Heart left ventricle (tissue), 16 donors: ENCODE measurements at places on chromosomes 1 and 21. TPM values are rescaled to one million over a fixed set of nuclear protein-coding genes. Genes with fewer than 3 reads are reported as not detected.

DNA sequence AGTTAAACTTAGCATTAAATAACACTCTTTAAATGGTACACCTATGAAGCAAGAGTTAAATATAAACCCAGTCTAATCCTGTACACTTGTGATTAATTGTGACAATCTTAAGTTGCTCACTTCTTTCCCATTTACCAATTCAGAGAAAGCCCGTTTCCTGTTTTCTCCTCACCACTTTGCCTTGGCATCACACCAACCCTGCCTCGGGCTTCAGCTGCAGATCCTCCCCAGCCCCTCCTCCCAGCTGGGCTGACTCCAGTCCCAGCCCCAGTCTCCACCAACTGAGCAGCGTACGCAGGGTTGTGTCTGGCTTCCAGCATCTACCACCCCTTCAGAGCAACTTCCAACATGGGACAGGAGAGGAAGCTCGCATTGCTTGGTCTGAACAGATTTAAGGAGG, 4.1 kb downstream of the PYCR2 start:
- H3K36me3 ChIP-seq = no peaks in the 10 kb centered on the region
- no peak overlapping the region for H3K4me3 ChIP-seq
- no peaks in the 10 kb centered on the region for H3K4me1 ChIP-seq

GRCh38 chr1:89125913-89126580, at the start of gene GBP2:
GBP2 (minus strand) TSS chr1:89126114; CDS start chr1:89121966, 4,148 bp downstream.
- no peak for DNase-seq
- H3K4me1 ChIP-seq = peaks cover 19% of the 10 kb centered on the region
- H3K27me3 ChIP-seq = no peaks in the 10 kb centered on the region
- peak within 1 kb of the TSS; percentile 82 for H3K27ac ChIP-seq
- peaks cover 3% of the 10 kb centered on the region for H3K36me3 ChIP-seq
- peak within 1 kb of the TSS; percentile 67 for H3K4me3 ChIP-seq

- H3K4me1 ChIP-seq = no peaks in the 10 kb centered on the region
- no peaks in the 10 kb centered on the region for H3K27me3 ChIP-seq
- no peak overlapping the region for H3K27ac ChIP-seq
- DNase-seq = no peak
- H3K36me3 ChIP-seq = no peaks in the 10 kb centered on the region
- H3K4me3 ChIP-seq = no peak overlapping the region
Measured at GRCh38 chr1:10850026-10850425, 53.6 kb upstream of the CASZ1 start.

DNA sequence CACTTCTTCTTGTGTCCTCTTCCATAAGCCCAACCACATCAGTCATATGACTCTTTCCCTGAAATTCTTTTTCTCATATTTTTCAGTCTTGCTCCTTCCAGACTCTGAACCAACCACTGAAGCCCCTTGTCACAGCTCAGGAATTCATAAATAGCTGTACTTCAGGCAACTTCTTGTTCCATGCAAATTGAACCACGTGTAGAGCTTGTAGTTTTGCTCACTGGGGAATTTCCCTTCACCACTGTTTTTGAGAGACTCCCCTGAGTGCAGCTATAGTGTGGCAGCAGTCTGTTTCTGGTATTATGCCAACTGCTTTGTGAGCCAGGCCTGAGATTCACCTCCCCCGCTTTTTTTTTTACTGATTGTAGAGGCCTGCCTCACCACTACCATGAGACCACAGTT, 150.3 kb upstream of the SPAG17 start:
- H3K36me3 ChIP-seq = no peaks in the 10 kb centered on the region
- no peaks in the 10 kb centered on the region for H3K4me1 ChIP-seq
- DNase-seq = no peak
- H3K27ac ChIP-seq = no peak overlapping the region
- no peak overlapping the region for H3K4me3 ChIP-seq

- no peaks in the 10 kb centered on the region for H3K4me1 ChIP-seq
- no peaks in the 10 kb centered on the region for H3K27me3 ChIP-seq
- H3K36me3 ChIP-seq = no peaks in the 10 kb centered on the region
- H3K27ac ChIP-seq = no peak overlapping the region
- DNase-seq = no peak
- H3K4me3 ChIP-seq = no peak overlapping the region
Measured at GRCh38 chr1:158496374-158496773, 24.4 kb downstream of the OR10R2 start.

DNA sequence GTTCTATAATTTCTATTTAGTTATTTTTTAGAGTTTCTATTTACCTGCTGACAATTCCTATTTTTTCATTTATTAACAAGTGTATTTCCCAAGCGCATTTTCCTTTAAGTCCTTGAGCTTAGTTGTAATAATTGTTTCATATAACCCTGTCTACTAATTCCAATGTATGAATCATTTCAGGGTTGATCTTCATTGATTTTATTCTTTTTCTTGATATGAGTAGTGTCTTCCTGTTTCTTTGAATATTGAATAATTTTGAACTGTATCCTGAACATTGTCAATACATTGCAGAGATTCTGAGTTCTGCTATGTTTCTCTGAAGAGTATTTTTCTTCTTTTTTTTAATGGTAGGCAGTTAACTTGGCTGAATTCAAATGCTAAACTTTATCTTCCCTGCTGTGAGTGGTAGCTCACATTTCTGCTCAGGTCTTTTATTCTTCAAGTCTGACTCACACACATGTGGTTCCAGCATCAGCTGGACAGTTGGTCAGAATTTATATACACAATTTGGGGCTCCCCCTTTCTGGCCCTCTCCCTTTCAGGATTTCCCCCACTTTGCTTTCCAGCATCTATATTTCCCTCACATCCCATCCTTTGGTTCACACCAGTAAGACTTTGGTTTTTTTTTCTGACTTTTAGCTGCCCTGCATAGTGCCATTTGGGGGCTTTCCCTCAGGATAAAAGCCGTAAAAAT, 54.4 kb upstream of the WDR26 start:
- H3K27me3 ChIP-seq = no peaks in the 10 kb centered on the region
- no peaks in the 10 kb centered on the region for H3K4me1 ChIP-seq
- no peak for DNase-seq
- H3K4me3 ChIP-seq = no peak overlapping the region

DNA sequence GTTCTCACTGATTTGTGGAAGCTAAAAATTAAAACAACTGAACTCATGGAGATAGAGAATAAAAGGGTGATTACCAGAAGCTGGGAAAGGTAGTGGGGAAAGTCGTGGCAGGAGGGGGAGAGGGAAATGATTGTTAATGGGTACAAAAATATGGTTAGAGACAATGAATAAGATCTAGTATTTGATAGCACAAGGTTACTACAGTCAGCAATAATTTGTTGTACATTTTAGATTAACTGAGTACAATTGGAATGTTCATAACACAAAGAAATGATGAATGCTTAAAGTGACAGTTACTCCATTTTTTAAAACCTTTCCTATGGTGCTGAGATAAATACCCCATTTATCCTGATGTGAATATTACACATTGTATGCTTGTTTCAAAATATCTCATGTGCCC, 102.3 kb downstream of the DTL start:
- H3K27ac ChIP-seq = no peak overlapping the region
- H3K4me1 ChIP-seq = no peaks in the 10 kb centered on the region
- H3K4me3 ChIP-seq = no peak overlapping the region
- no peak for DNase-seq
- no peaks in the 10 kb centered on the region for H3K36me3 ChIP-seq

- peaks cover 15% of the 10 kb centered on the region for H3K4me1 ChIP-seq
- no peak overlapping the region for H3K4me3 ChIP-seq
- H3K27me3 ChIP-seq = no peaks in the 10 kb centered on the region
- H3K27ac ChIP-seq = no peak overlapping the region
Measured at GRCh38 chr1:229266832-229267500, 3.9 kb upstream of the RAB4A start.

Gene RAB7B
- 1.0 TPM for total RNA-seq

Gene PTPRC
- 39.9 TPM for total RNA-seq

Gene FOXD3
- 0.22 TPM for total RNA-seq
